Endodermal cell (in vitro differentiated cells): ENCODE measurements at places on chromosomes 2 and 18. TPM values are rescaled to one million over a fixed set of nuclear protein-coding genes. Genes with fewer than 3 reads are reported as not detected.

Gene NOP58
- 42.1 to 73.5 TPM (median 68.3 TPM) in 3 replicates for total RNA-seq

DNA sequence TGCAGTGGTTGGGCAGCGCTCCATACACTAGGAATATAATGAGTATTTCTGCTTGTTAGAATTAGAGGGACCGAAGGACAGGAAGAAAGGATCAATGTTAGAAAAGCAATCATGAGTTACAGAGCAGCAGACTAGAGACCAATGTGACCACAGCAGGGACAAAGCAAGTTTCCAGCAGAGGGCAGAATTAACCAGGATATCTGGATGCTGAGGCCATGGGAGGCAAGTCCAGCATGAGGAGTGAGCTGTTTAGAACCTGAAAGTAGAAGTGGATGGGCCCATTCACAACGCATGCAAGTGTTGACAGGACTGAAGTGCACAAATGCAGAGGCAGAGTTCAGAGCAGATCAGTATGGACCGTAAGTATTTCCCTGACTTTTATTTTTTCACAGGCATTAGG lies 910.4 kb upstream of the GYPC start:
- no peaks in the 10 kb centered on the region for H3K36me3 ChIP-seq
- no peak overlapping the region for H3K4me3 ChIP-seq
- H3K27me3 ChIP-seq, result no peaks in the 10 kb centered on the region
- H3K4me1 ChIP-seq, result no peaks in the 10 kb centered on the region
- DNase-seq, result peak; percentile 87

GRCh38 chr2:64605991-64606478 lies 47.7 kb downstream of the SERTAD2 start:
- no peaks in the 10 kb centered on the region for H3K4me1 ChIP-seq
- H3K27ac ChIP-seq, result no peak overlapping the region
- no peak overlapping the region for H3K4me3 ChIP-seq
- DNase-seq, result no peak

DNA sequence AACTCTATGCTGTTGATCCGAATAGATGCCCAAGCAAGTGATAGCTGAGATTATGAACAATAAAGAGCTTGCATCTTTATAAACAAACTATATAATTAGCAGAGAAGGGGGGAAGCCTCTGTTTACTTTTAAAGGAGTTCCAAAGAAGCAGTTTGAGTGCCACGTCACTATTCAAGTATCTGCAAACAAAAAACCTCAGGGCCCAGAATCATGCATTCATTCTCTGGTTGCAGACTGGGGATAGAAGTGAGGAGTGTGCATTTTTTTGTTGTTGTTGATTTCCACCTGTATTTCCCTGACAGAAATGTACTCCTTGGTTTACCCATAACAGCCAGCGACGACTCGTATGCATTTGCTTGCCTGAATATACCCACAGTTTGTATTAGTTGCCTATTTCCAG lies 264.3 kb downstream of the PTGR3 start:
- no peak overlapping the region for H3K27ac ChIP-seq
- no peak for DNase-seq
- no peaks in the 10 kb centered on the region for H3K4me1 ChIP-seq
- no peak overlapping the region for H3K4me3 ChIP-seq
- no peaks in the 10 kb centered on the region for H3K27me3 ChIP-seq
- no peaks in the 10 kb centered on the region for H3K36me3 ChIP-seq

Gene C2orf80
- total RNA-seq, result 0.34 and 0.55 TPM in 2 replicates

GRCh38 chr18:63198868-63199742 lies 120.5 kb downstream of the BCL2 start:
- H3K36me3 ChIP-seq, result no peaks in the 10 kb centered on the region
- DNase-seq, result no peak
- no peaks in the 10 kb centered on the region for H3K4me1 ChIP-seq
- H3K27me3 ChIP-seq, result no peaks in the 10 kb centered on the region
- no peak overlapping the region for H3K4me3 ChIP-seq

Gene ITPRIPL1
- total RNA-seq, result 7.7 and 8.0 TPM in 2 replicates

Gene ADGRF3
- 0.27 and 0.35 TPM in 2 replicates for total RNA-seq

Gene CCDC102B
- total RNA-seq, result 2.6 to 6.9 TPM (median 5.0 TPM) in 3 replicates

- no peak overlapping the region for H3K4me3 ChIP-seq
- peaks cover 15% of the 10 kb centered on the region for H3K36me3 ChIP-seq
- H3K4me1 ChIP-seq, result no peaks in the 10 kb centered on the region
- DNase-seq, result no peak
- no peak overlapping the region for H3K27ac ChIP-seq
Observed at GRCh38 chr2:20641123-20641985, 9.5 kb downstream of the HS1BP3 start.

DNA sequence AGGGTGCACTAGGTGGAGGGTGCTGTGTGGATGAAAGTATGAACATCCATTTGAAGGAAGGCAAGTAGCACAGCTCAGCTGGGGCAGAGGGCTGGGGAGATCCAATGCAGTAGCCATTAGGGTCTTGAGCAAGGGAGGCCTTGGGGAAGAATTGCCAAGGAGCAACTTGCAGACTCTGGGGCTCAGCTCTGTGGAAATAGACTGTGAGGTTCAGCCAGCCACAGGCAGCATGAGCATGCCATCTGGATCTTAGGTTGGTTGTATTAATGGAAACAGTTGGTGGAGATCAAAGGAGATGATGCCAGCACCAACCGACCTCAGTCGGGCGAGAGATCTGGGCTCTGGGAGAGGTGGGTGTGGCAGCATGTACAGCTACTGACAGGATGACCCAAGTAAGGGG lies 5.6 kb downstream of the ZAP70 start:
- no peaks in the 10 kb centered on the region for H3K27me3 ChIP-seq
- H3K36me3 ChIP-seq, result no peaks in the 10 kb centered on the region
- no peak overlapping the region for H3K27ac ChIP-seq
- H3K4me1 ChIP-seq, result peaks cover 6% of the 10 kb centered on the region
- no peak for DNase-seq

DNA sequence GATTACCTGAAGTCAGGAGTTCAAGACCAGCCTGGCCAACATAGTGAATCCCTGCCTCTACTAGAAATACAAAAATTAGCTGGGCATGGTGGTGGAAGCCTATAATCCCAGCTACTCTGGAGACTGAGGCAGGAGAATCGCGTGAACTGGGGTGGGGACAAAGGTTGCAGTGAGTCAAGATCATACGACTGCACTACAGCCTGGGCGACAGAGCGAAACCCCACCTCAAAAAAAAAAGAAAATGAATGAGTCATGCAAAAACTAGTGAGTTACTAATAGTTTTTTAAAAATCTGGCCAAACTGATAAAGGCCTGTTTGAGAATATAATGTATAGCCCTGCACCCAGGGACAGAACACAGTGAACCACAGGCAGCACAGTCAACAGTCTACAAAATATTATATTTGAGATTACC lies 17.5 kb downstream of the AFG3L2 start:
- H3K4me1 ChIP-seq, result no peaks in the 10 kb centered on the region
- H3K4me3 ChIP-seq, result no peak overlapping the region

- no peak overlapping the region for H3K4me3 ChIP-seq
- H3K4me1 ChIP-seq, result no peaks in the 10 kb centered on the region
- H3K27me3 ChIP-seq, result no peaks in the 10 kb centered on the region
- no peak overlapping the region for H3K27ac ChIP-seq
- DNase-seq, result no peak
- no peaks in the 10 kb centered on the region for H3K36me3 ChIP-seq
Observed at GRCh38 chr2:20103530-20103929, 52.1 kb upstream of the LAPTM4A start.

Gene DSEL
- 3.9 to 6.0 TPM (median 5.9 TPM) in 3 replicates for total RNA-seq

Gene GKN2
- not detected in 2 replicates for total RNA-seq

Gene MC5R
- total RNA-seq, result 0.21 to 0.54 TPM in 2 of 3 replicates, not detected in the other

GRCh38 chr2:145350011-145350410 lies 830.1 kb upstream of the ZEB2 start:
- H3K4me3 ChIP-seq, result no peak overlapping the region
- DNase-seq, result no peak
- no peak overlapping the region for H3K27ac ChIP-seq
- no peaks in the 10 kb centered on the region for H3K27me3 ChIP-seq
- no peaks in the 10 kb centered on the region for H3K4me1 ChIP-seq
- H3K36me3 ChIP-seq, result no peaks in the 10 kb centered on the region

GRCh38 chr2:1704631-1705556 lies 39.4 kb downstream of the PXDN start:
- no peaks in the 10 kb centered on the region for H3K27me3 ChIP-seq
- DNase-seq, result peak; percentile 47
- no peak overlapping the region for H3K4me3 ChIP-seq
- H3K4me1 ChIP-seq, result peaks cover 32% of the 10 kb centered on the region

Gene SERPINB12
- total RNA-seq, result not detected in 2 replicates

Gene PROKR1
- 0.73 to 4.0 TPM (median 2.9 TPM) in 3 replicates for total RNA-seq

Gene CNGA3
- total RNA-seq, result 0.16 and 0.33 TPM in 2 replicates

Gene GTF2A1L
- not detected in 2 replicates for total RNA-seq

DNA sequence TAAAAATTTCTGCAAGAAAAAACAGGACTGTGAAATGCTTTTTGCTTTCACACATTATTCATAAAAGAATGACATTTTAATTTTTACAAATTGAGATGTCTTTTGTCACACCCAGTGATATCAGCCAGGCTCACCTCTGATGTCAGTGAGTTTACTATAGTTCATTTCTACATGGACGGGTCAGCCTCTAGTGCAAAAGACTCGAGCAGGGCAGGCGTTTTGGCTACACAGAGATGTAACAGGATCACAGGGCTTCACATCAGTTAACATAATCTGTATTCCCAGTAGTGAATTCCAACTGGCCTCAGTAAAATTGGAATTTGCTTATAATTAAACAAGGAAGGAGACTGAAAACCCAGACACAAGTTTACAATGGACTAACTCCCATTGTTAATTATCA lies 275.6 kb upstream of the ZSWIM2 start:
- peaks cover 3% of the 10 kb centered on the region for H3K4me1 ChIP-seq
- H3K27ac ChIP-seq, result no peak overlapping the region
- H3K4me3 ChIP-seq, result no peak overlapping the region

Gene LIMS4
- total RNA-seq, result 0.48 and 0.61 TPM in 2 replicates

DNA sequence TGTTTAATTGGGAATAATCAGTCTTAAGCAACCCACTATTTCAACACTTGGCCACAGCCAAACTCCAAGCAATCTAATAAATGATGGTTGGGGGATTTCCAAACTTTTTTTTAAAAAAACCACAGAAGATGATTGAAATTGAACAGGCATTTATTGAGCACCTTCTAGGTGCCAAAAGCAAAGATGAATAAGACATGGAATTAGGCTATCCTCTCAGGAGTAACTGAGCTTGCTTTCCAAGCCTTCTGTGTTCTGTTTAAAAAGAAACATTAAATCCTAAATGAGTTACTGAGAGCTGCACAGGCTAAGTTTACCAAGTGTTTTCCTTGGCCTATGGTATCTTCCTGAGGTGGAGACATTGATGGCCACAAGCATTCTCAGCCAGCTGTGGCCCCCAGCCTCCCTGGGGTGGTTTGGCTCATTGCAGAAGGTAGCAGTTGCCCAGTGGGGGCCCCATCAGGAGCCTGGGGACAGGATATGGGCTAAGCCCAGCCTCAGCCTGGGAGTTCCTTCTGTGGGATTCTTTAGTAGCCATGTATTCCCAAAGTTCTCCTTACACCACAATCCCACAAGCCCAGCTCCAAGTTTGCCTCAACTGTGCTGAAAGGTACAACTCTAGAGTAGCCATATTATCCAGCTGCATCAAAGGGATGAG lies 174.3 kb downstream of the C1D start:
- H3K36me3 ChIP-seq, result no peaks in the 10 kb centered on the region
- H3K27ac ChIP-seq, result no peak overlapping the region
- peaks cover 59% of the 10 kb centered on the region for H3K27me3 ChIP-seq
- no peak overlapping the region for H3K4me3 ChIP-seq
- DNase-seq, result no peak

- DNase-seq, result no peak
Observed at GRCh38 chr18:44495151-44495550, 185.5 kb upstream of the SETBP1 start.

DNA sequence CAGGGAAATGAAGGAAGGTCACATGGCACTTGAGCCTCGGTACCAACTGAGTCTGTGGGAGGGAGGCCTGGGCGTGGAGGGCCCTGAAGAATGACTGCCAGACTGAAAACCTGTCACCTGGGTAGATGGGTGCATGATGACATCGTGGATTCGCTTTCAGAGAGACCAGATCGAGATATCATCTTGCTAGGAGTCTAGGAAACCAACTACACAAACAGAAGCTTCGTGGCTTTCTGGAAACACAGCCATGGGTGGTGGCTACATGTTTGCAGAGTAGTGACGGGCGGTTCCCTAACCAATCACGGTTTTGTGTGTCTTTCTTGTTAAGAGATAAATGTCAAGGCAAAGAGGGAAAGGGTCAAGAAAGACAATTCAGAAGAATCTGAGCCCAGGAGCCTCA lies 155.0 kb downstream of the EIPR1 start:
- H3K4me3 ChIP-seq, result no peak overlapping the region
- DNase-seq, result peak; percentile 24
- no peaks in the 10 kb centered on the region for H3K36me3 ChIP-seq

Gene LOXHD1
- total RNA-seq, result not detected in 3 replicates

Gene PPP1R1C
- 0.63 to 2.8 TPM (median 1.2 TPM) in 3 replicates for total RNA-seq

Gene COLEC11
- total RNA-seq, result 1.0 and 1.5 TPM in 2 replicates

- H3K4me3 ChIP-seq, result no peak overlapping the region
- no peak for DNase-seq
- H3K27me3 ChIP-seq, result no peaks in the 10 kb centered on the region
- H3K36me3 ChIP-seq, result no peaks in the 10 kb centered on the region
- no peak overlapping the region for H3K27ac ChIP-seq
Observed at GRCh38 chr2:63817382-63817781, 24.3 kb upstream of the UGP2 start.

DNA sequence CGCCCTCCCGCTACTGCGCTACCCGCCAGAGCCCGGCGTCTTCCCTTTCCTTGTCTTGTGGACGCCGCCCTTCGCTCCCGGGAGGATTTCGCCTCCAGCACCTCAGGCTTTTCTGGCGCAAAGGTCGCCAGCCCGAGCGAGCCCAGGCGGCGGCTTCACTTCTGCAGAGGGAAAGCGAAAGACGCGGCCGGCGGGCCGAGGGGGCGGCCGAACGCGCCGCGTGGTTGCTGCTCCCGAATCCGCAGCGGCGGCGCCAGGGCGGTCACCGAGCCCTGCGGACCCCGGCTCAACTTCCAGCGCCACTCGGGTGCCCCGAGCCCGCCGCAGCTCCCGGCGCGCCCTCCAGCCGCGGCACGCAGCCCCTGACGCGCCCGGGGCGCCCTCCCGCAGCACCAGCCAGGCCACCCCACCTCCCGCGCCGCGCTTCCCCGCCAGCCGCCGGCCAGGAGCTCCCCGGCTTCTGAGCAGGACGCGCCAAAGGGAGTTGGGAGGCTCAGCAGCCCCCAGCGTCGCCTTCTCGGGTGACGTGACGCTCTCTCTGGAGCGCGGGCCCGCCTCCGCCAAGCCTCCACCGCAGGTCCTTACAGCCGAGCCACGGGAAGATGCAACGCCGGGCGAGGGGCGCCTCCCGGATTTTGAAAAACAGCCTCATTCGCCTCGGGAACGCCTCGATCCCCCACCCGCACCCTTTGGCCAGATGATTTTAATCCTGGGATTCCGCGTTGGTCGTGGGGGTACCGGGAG lies 84.9 kb upstream of the EPB41L3 start:
- peaks cover 46% of the 10 kb centered on the region for H3K27me3 ChIP-seq
- H3K4me3 ChIP-seq, result peak overlapping the region; percentile 81
